ENCODE measurements at places on chromosomes 16 and 17.

DNA sequence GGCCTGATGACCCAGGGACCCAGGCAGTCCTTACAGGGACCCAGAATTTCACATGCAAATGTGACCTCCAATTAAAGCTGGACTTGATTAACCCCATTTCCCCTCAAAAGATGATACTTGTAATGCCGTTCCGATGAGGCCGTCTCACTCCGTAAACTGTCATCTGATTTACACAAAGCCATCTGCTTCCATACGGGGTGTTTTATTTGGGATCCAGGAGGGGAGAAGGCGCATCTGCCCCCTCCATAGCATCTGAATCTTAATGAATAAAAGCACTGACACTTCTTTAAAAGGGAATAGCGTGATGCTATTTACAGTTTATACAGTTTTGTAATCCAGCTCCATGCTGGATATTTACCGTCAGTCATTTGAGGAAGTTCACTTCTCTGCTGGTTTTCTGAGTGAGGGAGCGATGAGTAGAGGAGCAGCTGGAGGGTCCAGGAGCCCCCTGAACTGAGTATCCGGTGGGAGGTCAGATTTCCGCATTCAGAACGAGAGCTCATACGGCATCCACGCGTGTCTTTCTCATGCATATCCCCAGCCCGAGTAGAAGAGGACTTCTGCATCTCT, 452.7 kb downstream of the WWOX start:
- DNase-seq = no peak

DNA sequence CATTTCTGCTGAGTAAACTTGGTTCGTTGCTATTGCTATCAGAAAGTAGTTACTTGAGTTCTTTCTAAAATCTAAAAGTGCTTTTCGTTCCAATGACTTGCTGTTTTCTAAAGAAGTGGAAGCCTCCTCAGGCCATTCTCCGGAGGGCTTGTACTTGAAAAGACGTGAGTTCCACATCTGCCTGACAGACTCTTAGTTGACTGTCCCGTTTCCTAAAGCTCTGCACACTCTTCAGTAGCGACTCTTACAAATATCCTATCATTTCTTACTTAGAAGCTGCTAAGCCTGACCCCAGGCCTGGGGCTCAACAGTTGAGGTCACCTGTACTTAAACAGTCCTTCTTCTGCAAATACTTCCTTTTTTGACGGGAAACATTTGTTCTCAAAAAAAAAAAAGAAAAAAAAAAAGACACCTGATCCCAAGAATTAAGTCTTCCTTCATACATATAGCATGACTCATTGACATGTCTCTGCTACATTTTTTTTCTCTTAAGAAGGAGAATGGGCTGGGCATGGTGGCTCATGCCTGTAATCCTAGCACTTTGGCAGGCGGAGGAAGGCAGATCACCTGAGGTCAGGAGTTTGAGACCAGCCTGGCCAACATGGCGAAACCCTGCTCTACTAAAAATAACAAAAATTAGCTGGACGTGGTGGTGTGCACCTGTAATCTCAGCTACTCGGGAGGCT, 61.5 kb downstream of the DHRS7C start:
- DNase-seq = no peak

- DNase-seq = peak; percentile 48
Measured at GRCh38 chr17:77393274-77393600, 252.5 kb downstream of the SEC14L1 start.

DNA sequence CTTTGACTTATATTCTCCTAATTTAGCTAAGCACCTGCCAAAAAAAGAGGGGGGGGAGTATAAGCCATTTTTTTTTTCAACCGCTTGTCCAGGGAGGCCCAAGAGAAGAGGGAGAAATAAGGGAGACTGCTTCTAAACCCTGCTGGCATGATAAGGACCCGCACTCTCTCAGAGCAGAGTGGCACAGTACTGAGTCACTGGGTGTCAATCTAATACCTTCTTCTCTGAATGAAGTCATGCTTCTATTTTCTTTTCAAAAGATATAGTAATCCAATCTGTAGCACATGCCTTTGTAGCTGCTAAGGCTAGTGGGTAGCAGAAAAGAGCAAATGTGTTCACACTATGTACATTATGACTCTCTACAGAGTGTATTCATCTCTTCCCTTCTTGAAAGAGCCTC, 34.9 kb upstream of the CACNG3 start:
- no peak for DNase-seq

- DNase-seq = no peak
Measured at GRCh38 chr17:31509095-31509804, 117.8 kb downstream of the RAB11FIP4 start.

- peak; percentile 66 for DNase-seq
Measured at GRCh38 chr17:7207120-7208001, 12.3 kb downstream of the DLG4 start.

DNA sequence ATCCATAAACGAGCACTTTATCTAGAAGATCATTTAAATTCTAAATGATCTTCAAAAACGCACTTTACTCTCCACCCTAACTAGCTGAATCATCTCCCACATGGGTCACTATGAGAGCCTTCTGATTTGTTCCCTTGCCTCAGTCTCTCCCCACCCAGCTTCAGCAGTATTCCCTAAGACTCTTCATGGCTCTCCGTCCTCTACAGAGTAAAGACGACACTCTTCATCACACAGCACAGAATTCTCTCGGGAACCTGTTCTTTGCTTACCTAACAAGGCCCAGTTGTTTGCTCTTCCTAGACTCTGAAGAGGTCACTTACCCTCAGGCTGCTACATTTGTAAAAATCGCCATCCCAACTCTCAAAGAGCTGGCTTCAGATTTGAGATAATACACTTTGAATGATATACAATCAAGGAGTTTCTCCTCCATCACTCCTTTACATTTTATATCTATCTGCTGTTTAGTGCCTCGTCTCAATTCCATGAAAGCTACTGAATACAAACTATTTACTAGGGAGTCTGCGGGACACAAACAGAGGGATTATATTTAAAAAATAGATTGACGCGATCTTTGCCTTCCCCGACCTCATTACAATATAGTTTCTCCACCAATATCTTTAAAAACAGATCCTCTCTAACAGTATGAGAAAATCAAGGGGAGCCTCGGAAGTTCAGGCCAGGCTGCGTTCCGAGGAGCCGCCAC, 511 bp upstream of the LIG3 start:
- DNase-seq = no peak

DNA sequence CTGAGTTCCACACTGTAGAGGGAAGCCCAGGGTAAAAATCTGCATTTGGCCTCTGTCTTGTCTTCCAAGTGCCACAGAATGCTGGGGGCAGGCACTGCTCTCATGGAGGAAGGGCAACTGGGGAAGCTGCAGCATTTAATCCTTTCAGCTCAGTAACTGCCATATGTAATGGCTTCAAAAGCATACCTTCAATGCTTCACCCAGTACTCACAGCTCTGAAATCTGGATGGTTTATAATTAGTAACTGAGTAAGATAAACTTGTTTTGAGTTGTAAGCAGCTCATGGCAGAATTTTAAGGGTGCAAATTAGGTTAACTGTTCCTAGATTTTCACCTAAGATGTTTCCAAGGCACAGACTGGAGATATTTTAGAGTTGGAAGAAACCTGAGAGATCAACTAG, 24.5 kb downstream of the PMP22 start:
- no peak for DNase-seq

- DNase-seq = no peak
Measured at GRCh38 chr16:73020409-73020884, 27.5 kb downstream of the ZFHX3 start.

Measured in G401 (cell line).